ENCODE measurements at places on chromosomes 5 and 9.

DNA sequence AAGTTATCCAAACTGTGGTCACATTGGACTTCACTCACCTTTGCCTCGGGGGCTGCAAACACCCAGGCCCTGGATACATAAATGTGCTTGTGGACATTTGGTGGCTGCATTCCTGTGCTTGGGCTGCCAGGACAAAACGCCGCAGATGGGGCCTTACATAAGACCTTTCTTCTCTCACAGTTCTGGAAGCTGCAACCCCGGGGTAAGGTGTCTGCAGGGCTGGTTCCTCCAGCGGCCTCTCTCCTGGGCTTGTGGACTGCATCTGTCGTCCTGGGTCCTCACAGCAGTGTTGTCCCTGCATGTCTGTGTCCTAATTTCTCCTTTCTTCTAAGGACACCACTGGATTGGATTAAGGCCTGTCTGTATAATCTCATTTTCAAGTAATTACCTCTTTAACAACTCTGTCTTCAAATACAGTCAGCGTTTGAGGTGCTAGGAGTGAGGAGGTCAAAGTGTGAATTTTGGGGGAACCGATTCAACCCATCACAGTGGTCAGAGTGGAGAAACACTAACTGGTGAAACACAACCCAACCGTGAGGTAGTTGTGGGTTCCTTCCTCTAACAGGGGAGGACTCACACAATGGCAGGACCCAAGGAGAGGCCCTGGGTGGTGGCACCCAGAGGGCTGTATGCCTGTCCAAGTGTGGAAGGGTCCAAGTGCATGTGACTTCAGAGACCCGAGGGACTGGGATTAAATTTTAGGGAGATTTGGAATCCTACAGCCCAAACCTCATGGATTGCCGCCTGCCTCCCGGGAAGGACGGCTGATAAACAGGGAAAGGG is 415.6 kb downstream of the IRX2 start:
- DNase-seq: no peak

GRCh38 chr9:104993291-104993963 is 65.5 kb upstream of the ABCA1 start:
- peak; percentile 43 for DNase-seq

DNA sequence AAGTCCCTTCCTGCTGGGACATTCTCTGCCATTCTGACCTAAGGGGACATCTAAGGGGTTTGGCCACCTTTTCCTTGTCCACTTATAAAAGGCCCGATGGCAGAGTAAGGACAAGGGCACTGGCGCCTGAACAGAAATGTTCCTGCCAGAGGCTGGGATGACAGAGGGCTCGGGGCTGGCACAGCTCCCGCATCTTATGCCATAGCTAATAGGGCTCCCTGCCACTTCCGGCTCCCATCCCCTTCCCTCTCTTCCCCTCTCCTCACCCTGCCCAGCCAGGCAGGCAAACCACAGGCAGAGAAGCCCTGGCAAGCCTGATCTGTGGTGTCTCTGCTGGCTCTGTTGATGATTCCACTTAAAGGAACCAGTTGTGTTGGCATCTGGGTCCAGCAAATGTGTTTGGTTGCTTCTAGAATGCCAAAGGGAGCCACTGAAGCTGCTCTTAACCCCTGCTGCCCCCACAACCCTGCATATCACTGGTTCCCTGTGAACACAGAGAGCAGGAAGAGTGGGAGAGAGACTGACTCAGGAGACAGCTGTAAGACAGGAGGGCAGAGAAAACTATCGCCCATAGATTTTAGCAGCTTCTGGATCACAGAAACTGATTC is 18.4 kb upstream of the ADRA1B start:
- no peak for DNase-seq

DNA sequence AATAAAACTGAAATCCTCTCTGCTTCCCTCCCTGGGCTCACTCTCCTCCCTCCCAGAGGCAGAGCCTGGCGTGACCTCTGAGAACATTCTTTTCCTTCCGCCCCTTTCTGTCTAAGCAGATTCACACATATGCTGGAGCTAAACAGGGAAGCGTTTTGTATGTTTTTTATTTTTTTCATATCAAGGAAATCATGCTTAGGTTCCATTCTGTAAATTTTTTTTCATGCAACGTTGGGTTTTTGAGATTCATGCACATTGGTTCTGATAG is 20.2 kb upstream of the BARHL1 start:
- no peak for DNase-seq

DNA sequence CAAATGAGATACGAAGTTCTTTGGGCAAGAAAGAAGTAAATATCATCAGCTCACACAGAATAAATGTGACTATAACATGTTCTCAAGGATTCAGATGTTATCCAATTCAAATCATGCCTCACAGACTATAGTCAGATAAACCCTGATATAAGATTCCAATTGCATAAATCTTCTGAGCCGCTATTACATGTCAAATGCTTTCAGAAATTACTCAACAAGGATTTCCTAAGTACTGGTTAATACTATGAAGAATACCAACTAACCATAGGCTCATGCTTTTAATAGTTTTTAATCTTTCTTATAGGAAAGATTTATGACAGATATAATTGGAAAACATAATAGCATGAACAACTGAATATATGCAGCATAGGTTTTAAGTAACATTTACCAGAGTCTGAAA is 73.6 kb downstream of the BAAT start:
- DNase-seq: no peak

DNA sequence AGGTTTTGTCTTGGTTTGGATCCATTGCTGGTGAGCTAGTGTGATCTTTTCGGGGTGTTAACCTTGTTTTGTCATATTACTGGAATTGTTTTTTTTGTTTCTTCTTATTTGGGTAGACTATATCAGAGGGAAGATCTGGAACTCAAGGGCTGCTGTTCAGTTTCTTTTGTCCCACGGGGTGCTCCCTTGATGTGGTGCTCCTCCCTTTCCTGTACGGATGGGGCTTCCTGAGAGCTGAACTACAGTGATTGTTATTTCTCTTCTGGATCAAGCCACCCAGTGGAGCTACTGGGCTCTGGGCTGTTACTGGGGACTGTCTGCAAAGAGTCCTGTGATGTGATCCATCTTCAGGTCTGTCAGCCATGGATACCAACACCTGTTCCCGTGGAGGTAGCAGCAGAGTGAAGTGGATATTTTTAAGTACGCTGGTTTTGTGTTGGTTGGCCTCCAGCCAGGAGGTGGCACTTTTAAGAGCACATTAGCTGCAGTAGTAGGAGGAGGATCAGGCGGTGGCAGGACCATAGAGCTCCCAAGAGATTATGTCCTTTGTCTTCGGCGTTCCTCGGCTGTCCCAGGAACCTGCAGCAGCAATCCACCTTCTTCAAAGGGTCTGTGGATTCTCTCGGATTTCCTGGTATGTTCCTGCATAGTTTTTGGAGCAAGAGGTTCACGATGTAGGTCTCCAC is 27.2 kb downstream of the SCAMP1 start:
- no peak for DNase-seq

GRCh38 chr5:73369278-73369677 is 79.3 kb downstream of the FOXD1 start:
- DNase-seq: no peak

DNA sequence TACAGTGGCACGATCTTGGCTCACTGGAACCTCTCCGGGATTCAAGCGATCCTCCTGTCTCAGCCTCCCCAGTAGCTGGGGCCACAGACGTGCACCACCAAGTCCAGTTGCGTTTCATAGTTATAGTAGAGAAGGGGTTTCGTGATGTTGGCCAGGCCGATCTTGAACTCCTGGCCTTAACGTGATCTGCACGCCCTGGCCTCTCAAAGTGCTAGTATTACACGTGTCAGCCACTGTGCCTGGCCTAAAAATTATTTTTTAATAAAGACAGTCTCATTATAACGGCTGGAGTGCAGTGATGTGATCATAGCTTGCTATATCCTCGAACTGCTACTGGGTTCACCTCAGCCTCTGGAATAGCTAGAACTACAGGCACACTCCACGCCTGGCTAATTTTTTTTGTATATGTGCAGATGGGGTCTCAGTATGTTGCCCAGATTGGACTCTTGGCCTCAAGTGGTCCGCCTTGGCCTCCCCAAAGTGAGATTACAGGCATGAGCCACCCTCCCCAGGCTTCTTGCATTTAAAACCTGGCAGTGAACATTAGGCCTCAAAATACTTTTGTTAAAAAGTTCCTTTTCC is 4.4 kb downstream of the NPM1 start:
- no peak for DNase-seq

- no peak for DNase-seq
Observed at GRCh38 chr5:166330036-166330435, 1961.4 kb upstream of the WWC1 start.

GRCh38 chr9:130779153-130779855 is 55.8 kb upstream of the ABL1 start:
- DNase-seq: no peak

DNA sequence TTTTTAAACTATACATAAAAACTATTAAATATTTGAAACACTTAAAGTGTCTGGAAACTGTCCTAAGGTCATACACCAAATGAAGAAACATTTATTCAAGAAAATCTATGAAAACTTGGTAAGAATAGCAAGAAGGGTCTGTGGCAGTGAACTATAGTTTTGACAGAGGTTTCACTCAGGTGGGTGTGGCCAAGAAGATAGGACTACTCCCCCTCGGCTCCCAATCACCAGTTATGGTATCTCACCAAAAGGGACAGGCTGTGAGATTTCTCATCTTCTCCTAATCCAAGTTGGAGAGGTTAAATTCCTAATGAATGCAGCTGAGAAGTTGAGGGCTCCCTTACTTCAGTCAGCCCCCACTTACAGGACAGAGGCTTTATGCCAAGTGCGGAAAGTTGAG is 2.9 kb downstream of the ARSK start:
- DNase-seq: no peak

- DNase-seq: no peak
Observed at GRCh38 chr9:29556317-29556716, 1983.0 kb upstream of the C9orf72 start.

DNA sequence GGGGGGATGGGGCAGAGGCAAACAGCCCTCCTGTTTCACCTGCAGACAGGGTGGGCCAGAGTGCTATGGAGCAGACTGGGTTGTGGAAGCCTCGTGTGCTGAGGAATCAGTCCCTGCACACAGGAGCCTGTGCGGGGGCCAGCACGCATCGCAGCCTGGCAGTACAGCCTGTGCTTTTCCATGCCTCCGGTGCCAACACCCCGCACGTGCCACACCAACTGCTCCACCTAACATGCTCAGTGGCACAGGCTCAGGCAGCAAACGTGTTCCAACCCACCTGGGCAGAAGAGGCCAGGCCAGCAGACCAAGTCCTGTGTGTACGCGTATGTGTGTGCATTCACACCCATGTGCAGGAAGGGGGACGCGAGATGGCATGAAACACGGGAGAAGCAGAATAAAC is 37.4 kb upstream of the FBXW11 start:
- DNase-seq: no peak

DNA sequence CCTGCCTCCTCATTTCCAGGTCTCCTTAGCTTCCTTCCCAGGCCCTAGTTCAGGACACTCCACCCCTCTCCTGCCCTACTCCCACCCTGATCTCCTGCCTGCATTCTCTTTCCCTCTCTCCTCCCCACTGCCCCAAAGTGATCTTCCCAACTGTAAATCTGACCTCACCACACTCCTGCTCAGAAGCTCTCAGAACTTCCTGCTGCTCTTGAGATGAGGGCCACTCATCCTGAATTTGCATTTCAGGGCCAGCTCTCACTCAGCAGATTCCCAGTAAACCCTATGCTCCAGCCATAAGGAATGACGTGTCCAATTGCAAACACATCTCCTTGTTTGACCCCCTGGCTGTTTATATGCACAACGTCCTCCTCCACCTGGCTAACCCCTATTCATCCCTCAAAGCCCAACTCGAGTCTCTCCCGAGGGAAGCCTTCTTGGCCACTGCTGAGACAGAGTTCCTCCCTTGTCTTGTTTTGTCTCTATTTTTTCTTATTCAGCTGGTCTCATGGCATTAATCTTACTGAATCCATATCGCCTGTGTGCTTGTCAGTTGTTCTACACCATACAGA is 95.0 kb downstream of the NSG2 start:
- DNase-seq: no peak

DNA sequence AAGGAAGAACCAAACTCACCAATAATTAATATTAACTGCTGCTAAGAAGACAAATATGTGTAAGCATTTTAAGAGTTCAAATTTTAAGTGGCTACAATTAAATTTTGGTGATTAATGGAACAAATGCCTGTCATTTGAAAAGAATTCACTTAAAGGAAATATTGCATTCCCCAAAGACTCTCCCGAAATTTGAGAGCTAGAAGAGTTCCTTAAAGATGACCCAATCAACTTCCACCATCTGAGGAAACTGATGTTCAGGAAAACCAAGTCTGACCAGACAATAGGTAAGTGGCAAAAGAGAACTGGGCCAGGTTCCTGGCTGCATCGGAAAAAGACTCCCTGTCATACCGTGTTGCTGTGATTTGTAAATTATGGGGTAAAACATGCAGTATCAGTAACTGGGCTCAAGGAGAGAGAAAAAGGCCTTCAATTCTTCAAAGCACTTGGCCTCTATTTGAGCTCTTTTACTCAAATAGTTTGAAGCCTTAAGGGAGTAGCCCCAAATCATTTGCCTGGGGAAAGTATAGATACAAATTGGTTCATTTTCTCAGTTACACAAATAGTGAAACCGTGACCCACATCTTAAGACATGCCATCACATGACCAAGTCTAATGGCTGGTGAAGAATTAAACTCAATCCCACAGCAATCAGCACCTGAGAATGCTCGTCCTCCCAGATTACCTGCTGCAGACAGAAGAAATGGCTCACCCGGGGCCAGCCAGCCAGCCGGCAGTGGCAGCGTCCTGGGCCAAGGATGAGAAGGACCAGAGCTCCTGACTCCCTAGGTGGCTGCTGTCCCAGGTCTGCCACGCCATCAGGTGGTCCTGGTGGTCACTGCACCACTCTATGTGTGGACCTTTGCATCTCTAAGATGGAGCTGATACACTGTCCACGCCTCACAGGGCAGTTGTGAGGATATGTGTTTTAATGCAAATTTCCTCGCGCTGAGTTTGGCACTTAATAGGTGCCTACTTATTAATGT is 162.9 kb downstream of the TTLL11 start:
- DNase-seq: no peak

GRCh38 chr5:80884929-80885328 is 75.2 kb upstream of the RASGRF2 start:
- peak; percentile 9 for DNase-seq

GRCh38 chr5:37165761-37166160 is 83.4 kb downstream of the CPLANE1 start:
- no peak for DNase-seq

DNA sequence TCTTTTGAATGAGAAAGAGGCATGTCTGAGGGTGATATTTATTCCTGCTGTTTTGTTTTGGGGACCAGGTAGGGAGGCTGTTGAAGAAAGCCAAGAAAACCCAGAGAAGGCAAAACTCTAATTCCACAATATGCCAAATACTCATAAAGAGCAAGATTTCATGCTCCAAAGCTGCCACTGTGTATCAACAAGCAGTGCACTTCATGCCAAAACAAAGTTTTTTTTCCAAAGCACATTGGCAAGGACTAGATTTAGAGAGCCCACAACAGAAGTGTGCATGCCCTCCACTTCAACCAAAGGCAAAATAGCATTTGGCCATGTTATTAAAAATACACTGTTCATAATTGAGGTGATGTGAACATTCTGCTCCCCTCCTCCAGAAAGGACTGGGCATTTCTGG is 229.9 kb downstream of the EBF1 start:
- DNase-seq: no peak

DNA sequence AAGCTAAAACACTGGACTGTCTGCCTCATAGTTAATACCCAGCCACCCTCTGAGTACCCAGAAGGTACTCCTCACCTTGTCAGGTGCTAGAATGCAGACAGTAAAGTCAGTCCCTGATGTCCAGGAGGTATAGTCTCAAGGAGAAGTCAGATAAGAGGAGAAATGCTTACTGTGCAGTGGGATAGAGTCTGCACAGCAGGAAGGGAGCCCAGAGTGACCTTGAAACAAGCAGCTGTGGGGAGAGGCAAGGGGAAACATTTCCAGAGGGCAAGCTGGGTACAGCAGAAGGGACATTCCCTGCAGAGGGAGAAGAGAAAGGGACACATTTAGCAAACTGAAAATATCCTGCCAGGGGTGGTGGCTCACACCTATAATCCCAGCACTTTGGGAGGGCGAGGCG is 122.7 kb downstream of the GCNT1 start:
- DNase-seq: no peak
